Caco-2 (cell line): ENCODE measurements at places on chromosomes 7 and 10.

DNA sequence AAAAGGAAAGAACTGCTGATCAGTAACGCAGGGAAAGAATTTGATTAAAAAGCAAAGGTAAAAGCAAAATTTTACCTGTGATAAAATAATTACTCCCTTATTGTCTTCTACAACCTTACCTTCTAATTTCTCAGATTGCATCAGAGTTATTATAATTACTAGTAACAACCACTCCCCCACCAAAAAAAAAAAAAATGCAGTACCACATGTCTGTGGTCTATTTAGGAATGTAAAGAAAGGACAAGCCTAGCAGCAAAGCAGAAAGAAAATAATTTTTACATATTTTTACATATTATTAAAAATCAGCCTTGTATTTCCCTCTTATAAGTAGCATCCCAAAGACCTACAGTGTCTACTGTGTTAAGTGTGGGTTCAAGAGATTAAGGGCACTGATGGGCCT lies 430.4 kb downstream of the TFEC start:
- DNase-seq: no peak

DNA sequence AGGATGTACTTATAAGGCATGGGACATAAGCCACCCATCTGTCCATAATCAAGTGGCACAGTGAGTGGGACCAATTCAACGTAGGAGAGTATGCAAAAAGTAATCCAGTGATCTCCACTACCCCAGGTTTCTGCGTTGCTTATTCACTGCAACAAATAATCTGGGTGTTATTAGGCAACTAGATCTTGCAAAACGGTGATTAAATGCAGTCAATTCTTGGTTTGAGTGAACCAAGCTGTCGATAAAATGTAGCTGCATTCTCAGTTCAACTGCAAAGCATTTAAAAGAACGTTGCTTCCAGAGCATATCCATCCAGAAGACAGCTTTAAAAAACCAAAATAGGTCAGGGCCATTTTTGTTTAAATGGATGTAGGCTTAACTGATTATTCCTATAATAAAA lies 5.0 kb downstream of the LSMEM1 start:
- no peak for DNase-seq

GRCh38 chr7:101731502-101732084 lies 85.8 kb upstream of the CUX1 start:
- DNase-seq: no peak

GRCh38 chr7:93055543-93056107 lies 62.2 kb downstream of the SAMD9 start:
- DNase-seq: peak; percentile 21

- DNase-seq: peak; percentile 58
Observed at GRCh38 chr10:113454341-113455061, 98.4 kb upstream of the HABP2 start.

DNA sequence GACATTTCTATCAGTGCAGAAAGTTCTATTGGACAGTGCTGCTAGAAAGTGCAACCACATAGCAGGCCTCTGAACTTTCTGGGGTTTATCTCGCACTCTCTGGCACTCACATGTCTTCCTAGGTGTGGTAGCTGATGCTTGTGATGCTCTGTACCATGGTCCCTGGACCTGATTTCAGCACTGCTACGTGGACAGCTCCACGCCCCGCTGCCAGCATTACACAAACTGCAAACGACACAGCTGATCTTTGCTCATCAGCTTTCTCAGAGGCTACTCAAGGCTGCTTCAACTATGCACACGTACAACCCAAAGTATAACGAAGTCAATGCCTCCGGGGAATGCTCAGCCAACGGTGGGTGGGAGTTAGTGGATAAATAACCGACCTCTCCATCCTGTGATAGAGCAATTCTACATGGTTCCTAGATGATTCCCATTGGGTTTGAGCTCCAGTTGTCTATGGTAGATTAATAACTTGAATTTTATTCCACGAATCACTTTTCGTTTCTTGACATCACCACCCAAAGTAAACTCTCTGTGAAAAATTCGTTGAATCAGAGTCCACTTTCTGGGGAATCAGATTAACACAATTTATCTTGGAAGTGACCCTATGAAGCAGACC lies 302.5 kb downstream of the ACTR3B start:
- peak; percentile 42 for DNase-seq

- peak; percentile 39 for DNase-seq
Observed at GRCh38 chr7:112162142-112162766, 43.9 kb downstream of the DOCK4 start.

GRCh38 chr7:93715234-93715633 lies 140.7 kb upstream of the CALCR start:
- peak; percentile 71 for DNase-seq

DNA sequence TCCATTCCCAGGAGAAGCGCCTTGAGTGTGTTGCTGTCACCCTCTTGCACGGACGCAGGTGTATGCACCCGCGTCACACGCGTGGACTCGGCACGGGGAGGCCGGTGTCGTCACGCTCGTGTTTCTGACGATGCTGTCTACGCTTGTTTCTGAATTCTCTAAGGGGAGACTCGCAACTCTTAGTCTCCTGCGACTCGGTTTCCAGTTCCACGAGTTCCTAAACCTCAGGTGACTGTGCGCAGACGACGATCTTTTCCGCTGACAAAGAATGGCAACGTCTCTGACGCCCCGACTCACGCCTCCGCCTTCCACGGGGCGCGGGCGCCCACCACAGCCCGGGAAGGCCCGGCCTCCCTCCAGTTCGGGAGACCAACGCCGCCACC lies 579 bp downstream of the IDI1 start:
- DNase-seq: no peak

DNA sequence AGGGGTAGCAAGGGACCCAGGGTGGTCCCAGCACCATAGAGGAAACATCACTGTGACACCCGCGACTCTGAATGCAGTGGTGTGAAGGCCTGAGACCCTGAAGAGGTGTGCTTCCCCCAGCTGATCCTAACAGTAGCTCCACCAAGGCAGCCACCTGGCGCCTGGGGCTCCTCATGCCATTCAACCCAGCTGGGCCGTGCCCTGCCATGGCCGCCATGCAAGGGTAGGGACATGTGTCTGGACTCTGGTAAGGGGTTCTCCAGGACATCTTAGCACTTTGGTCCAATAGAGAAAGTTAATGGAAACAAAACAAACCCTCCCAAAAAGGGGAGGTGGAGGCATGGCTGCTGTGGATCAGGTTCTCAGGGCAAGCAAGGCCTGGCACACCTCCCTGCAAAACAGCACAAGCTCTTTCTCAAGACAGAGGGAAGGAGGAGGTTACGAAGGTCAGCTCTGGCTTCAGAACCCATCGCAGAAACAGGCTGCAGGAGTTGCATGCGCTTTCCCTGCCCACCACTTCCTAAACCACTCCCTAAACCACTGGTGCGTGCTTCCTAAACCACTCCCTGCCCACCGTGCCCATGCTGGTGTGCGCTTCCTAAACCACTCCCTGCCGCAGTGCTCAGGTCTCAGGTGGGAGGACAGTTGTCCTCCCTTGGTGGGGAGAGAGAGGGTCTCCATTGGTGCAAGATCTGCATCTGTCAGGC lies 108.7 kb downstream of the LARP4B start:
- DNase-seq: no peak

DNA sequence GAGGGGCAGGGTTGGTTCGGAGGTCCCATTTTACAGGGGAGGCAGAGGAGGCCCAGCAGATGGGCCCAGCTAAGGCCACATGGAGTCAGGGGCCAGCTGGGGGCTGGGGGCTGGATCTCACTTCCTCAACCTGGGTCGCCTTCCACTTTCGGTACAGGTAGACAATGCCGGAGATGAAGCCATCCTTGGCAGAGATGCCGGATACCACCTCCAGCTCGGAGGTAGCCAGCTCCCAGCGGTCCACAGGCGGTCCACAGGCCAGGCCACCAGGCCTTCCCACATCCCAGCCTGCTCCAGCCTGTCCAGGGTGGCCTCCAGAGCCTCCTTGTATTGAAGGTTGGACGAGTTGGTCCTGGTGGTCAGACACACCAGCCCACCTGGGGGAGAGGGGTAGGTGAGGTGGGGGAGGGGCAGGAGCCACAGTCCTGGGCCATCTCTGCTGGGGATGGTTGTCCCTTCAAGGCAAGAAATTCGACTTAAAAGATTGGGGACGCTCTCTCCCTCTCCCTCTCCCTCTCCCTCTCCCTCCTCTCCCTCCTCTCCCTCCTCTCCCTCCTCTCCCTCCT lies 3.9 kb downstream of the CLDN4 start:
- no peak for DNase-seq

GRCh38 chr10:12396567-12396966 lies 47.2 kb downstream of the CAMK1D start:
- DNase-seq: no peak

DNA sequence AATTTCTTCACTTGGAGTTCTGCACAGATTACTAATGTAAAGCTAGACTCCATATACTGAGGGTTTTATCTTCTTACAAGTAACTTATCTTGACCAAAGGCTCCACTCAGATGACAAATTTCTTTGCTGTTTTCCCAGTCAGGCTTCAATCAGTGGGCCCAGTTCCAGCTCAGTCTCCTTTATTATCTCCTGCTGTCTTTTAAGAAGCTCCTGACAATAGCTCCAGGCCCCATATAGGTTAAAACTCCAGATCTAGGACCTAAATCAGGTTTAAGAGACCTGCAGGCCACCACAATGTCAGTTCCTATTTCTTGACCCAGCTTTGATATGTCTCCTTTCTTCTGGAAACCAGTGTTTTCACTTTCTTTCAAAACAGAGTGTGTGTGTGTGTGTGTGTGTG lies 165.2 kb downstream of the RELN start:
- no peak for DNase-seq

GRCh38 chr7:53475776-53476175 lies 440.3 kb downstream of the POM121L12 start:
- no peak for DNase-seq

DNA sequence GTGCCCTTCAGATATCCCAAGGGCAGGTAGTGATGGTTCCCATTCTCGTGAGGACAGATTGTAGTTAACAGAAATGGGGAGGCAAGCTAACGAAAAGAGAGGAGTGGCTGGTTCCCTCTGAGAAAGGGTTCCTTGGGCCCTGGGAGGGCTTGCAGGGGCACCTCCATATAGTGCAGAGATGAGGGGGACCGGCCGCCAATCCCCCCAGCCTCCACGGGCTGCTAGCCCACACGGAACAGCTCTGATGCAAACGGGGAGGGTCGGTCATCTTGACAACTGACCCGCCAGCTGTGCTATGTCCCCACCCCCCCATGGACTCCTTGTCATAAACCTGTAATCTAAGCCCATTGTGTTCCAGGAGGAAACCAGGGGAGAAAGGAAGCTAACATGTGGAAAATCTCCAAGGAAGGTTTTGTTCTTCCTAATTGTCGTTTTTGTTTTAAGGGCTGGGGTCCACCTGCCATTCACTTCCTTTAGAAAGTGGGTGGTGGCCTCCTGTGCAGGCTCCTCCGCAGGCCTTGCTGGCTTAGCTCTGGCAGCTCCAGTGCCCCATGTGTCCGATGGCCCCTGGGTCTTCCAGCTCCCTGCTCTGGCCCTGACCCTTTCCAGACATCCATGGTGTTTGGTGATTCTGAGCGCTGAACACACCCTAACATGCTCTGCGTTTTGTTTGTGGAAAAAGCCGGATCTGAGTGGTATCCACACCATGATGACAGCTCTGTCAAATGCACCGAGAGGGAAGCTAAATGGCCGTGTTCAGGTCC lies 15.9 kb downstream of the ADCY1 start:
- peak; percentile 20 for DNase-seq

- no peak for DNase-seq
Observed at GRCh38 chr10:93319896-93320295, 162.2 kb downstream of the MYOF start.

DNA sequence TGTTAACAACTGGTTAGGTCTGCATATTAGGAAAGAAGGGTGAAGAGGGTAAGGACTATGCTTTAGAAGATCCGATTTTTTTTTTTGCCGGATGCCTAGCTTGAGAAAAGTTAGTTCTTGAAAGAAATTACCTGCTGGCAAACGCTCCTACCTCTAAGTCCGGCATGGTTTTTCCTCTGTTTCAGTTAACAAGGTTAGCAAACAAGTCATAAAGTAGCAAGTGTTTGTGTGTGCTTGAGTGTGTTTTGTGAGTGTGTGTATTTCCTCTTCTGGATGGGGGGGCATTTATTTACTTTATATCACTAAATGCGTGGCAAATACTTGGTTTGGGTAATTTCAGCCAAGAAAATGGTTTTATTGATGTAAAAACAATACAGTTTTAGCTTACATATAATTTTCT lies 195.6 kb downstream of the SUGCT start:
- no peak for DNase-seq

DNA sequence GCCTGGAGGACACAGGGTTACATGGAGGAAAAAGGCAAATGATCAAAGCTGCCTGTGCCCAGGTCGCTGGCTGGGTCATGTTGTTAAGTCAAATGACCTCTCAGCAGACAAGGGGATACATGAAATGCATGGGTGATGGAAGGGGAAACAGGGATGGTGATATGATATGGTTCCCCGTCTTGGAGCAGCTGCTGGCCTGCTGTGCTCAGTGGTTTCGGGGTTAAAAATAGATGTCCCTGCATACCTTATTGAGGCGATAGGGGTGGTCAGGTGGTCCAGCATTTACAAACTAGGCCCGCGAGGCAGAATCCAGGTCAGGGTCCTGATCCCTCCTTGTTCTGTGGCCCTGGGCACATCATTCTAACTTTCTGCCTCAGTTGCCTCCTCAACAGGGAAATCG lies 157.2 kb downstream of the PRPF18 start:
- DNase-seq: no peak

- DNase-seq: no peak
Observed at GRCh38 chr10:113303544-113304146, 249.2 kb upstream of the HABP2 start.

DNA sequence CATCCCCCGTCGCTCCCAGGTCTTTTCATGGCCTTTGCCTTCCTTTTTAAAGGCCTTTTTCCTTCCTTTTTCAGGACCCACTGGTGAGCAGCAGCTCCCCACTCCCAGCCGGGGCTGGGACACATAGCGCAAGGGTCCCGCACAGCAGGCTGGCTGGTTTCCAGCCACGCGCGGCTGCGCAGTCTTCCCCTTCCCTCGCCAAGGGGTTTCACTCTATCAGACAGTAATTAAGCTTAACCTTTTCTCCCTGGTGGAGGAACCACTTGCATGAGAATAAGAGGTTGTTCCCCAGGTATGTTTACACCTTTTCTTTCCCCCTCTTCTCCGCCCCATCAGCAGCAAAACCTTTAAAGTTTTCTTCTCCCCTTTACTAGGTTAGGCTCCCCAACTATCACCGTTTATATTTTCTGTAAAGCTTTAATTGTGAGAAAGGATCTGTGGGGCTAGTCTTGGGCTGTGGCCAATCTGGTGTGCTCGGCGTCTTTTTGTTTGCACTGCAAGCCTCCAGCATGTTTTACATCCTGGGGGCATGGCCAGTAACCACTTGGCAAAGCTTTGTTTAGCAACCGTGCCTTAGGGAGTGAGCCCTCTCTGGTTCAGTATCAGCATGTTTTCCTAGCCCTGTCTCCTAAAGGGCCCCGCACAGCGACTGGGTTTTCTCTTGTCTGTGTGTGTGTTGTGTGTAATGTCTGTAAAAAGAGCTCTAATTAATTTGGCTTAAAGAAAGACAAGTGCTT lies 219.6 kb downstream of the PHF14 start:
- DNase-seq: no peak

GRCh38 chr7:70034999-70035398 lies 436.7 kb downstream of the AUTS2 start:
- no peak for DNase-seq

- DNase-seq: no peak
Observed at GRCh38 chr10:62302760-62303159, 34.1 kb upstream of the RTKN2 start.
